ENCODE measurements at places on chromosomes 5 and 9. TPM values are rescaled to one million over a fixed set of nuclear protein-coding genes. Genes with fewer than 3 reads are reported as not detected.

The FOXE1 gene
- total RNA-seq: 0.07 TPM

The FOXD4L3 gene
- not detected for total RNA-seq

The IFNK gene
- total RNA-seq: not detected

The ENHO gene
- total RNA-seq: not detected

The DBH gene
- total RNA-seq: not detected

The HARS1 gene
- 83.3 TPM for total RNA-seq

The GMCL2 gene
- not detected for total RNA-seq

The TAF11L10 gene
- not detected for total RNA-seq

The RAB3C gene
- not detected for total RNA-seq
